T follicular helper cell (primary cell): ENCODE measurements at places on chromosomes 7 and 10.

- no peak for DNase-seq
Measured at GRCh38 chr10:33180390-33180789, 154.1 kb downstream of the NRP1 start.

DNA sequence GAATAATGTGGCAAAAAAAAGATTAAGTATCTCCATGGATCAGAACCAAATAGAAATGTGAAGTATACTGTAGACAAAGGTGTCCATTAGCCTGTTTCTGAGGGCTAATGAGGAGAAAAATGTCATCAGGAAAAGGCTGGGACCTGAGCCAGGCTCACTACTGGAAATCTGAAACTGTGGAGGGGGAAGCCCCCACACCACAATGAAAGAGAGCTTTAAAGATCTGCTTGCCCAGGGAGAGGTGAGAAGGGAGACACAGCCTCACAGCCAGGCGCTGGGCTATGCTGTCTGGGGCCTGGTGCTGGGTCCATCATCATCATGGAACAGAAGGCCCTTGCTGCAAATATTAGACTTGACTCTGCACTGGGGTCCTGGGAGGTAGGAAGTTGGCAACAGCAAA is 90.4 kb downstream of the OSBPL3 start:
- DNase-seq: no peak

DNA sequence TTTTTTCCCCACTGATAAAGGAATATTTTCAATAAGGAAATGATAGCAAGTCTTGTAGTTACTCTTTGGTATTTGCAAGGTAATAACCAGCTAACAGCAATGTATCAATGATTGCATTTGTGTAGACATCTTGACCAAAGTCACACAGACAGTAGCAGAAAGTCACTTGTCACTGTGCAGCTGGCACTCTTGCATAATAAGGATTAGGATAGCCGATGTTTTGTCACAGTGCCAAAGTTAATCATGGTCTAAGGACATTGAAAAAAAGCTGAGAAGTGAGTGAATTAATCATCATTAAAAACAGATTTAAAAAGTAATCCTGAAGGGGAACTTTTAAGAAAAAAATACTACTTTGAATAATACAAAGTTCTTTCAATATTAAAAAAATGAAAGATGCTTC is 834.3 kb upstream of the C7orf33 start:
- no peak for DNase-seq

DNA sequence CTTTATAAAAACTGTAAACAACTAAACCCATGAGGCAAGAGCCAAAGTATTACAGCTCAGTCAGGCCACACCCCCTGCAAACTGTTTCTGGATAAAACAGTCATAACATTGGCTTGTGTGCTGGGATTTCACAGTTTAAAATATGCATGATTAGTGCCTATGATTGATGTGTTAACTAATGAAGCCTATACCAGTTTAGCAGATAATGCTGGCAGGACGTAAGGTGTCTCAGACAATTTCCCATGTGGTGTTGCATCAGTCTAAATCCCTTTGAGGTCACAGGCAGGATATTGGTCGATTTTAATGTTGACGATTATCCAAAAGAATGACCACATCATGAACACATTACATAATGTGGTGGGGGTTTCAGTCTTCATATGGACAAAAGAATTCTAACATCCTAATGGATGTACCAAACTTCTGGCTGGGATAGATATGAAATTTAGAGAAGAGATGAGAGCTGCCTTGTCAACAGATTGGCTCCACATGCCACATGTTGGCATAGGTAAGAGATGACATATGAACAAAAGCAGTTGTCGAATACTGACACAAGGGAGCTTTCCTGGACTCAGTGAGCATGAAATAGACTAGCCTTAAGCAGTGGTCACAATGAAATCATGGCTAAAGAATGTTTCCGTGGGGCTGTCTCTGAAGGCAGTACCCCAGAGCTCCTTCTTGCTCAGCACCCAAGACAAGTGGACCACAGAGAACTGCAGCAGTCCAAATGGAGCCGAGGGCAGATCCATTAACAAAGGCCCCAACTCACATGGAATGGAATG is 445.6 kb downstream of the GFRA1 start:
- DNase-seq: no peak

GRCh38 chr7:154564676-154565075 is 438.2 kb downstream of the PAXIP1 start:
- no peak for DNase-seq

- no peak for DNase-seq
Measured at GRCh38 chr7:151558575-151558974, 38.9 kb upstream of the RHEB start.

- DNase-seq: no peak
Measured at GRCh38 chr7:116259871-116260440, 49.6 kb downstream of the TES start.

DNA sequence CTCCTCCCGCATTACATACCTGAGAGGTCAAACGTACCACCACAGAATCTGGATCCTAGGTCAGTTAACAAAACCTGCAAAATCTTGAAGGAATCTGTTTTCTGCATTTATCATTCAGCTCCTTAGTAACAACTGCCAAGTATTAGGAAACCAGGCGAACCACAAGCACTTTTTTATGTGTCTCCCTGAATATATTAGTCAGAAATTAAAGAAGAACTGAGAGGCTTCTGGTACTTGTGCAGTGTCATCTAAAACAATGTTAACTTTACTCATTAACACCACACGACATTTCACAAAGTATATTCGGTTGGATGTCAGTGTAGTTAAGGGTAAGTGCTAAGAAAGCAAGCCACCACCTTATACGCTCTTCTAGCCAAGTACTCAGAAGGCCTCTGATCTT is 2.5 kb downstream of the CCDC6 start:
- no peak for DNase-seq

- no peak for DNase-seq
Measured at GRCh38 chr7:112124061-112124766, 82.0 kb downstream of the DOCK4 start.

DNA sequence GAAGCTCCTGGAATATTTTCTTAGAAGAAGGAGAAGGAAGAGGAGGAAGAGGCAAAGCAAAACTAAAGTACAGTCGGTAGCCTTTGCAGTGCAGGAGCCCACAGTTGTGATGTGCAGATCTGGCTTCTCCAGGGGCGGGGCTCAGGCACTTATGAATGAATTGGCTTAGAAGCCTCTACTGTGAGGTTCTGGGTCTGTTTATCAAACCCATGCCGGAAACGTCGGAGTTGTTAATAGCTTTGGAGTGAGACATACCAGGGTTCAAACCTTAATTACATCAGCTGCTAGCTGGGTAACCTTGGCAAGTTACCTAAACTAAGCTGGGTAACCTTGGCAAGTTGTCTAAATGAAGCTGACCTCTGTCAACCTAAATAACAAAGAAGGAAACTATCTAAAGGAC is 89.3 kb upstream of the PITRM1 start:
- no peak for DNase-seq

GRCh38 chr7:117588352-117588794 is 108.5 kb downstream of the CFTR start:
- DNase-seq: no peak

DNA sequence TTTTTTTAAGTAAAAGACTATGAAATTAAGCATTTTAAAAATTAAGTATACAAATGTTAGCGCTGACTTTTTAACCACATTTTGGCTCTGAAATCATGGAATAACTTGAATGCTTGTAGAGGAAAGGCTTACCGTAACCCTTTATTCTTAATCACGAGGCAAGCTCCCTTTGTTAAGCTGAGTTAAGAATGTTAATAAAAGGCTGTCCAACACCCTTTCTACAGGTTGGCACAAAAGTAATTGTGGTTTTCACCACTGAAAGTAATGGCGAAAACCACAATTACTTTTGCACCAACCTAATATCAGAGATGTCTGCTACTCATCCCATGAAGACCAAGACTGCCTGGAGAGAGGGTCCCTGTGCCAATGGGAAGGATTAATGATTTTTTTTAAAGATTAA is 70.6 kb downstream of the STK17A start:
- DNase-seq: no peak

- no peak for DNase-seq
Measured at GRCh38 chr10:59006511-59007306, 169.7 kb upstream of the PHYHIPL start.

DNA sequence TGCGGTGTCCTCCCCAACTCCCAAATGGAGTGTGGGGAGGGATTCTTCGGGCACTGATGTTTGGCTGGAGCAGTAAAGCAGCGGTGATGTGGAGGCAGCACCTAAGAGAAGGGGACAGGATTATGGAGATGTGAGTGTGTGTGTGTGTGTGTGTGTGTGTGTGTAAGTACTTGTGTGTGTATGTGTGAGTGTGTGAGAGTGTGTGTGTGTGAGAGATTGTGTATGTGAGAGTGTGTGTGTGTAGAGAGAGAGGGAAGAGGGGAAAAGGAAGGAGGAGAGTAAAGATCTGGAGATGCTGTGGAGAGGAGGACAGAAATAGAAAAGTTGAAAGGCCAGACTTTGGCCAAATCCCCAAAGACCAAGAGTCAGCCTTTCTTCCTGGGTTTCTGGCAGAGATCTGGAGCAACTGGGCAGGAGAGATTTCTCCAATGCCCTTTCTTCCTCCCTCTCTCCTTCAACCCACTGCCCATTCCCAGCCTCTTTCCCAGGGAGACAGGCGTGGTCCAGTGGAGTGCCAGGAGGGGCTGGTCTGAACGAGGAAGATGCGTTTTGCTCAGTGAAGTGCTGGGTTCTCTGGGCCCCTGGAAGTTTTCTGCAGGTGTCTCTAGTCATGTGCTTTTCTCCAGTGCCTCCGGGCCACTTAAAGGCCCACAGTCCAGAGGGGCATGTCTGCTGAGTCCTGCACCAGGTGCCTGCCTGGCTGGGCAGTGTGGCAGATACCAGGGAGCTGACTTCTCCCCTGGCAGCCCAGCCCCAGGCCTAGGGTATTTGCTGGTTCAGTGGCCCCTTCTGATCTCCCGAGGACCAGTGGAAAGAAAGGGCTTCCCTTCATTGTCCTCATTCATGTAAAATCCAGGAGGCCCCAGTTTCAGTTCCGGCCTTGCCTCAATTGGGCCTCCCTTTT is 60.5 kb downstream of the HK1 start:
- DNase-seq: no peak

DNA sequence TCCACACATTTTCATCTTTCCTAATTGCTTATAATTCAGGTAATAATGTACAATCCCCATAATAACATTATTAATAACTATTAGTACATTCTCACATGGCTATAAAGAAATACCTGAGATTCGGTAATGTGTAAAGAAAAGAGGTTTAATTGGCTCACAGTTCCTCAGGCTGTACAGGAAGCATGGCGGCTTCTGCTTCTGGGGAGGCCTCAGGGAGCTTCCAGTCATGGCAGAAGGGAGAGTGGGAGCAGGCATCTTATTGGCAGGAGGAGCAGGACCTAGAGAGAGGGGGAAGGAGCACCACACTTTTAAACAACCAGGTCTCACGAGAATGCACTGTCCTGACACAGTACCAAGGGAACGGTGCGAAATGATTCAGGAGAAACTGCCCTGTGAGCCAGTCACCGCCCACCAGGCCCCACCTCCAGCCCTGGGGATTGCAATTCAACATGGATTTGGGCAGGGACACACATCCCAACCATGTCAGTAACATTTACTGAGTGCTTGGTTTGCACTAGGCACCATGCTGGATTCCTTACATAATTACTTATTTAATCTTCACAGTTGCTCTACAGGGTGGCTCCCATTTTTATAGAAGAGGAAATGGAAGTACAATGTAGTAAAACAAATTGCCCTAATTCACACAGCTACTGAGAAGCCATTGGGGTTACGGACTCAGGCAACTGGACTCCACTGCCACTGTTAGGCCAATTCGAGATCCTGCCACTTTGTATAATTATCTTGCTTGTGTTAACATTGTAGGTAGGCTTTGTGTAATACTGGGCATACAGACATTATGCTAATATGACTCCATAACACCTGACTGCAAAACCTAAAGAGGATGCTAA is 8.7 kb upstream of the ESYT2 start:
- DNase-seq: no peak

DNA sequence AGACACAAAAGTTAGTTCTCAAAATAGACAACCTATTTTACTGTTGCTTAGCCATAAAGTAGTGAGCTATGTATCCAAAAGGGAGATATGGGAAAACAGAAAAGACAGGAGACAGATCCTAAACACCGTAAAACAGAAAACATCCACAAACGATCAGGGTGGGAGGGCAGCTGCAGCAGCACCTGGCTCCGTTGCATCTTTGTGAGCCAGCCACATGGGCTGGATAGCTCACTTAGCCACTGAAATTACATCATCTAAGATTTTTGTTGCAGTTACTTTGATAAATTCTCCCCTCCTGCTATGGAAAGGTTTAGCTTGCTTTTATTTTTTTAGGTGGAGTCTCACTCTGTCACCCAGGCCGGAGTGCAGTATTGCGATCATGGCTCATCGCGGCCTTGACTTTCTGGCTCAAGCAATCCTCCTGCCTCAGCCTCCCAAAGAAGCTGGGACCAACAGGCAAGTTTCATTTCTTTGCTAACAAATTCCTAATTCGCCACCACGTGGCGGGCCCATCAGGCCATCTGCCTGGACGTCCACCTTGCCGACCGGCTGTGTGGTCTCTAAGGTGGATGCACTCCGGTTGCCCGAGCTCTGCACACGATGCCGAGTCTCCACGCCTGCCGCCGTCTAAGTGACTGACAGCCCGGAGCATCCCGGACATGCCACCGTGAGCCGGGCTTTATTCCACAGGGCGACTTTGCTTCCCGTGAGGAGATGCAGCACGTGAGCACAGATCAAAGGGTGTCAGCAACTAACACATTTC is 159.8 kb downstream of the DIP2C start:
- no peak for DNase-seq

GRCh38 chr10:44313761-44314165 is 71.1 kb downstream of the CXCL12 start:
- DNase-seq: no peak

DNA sequence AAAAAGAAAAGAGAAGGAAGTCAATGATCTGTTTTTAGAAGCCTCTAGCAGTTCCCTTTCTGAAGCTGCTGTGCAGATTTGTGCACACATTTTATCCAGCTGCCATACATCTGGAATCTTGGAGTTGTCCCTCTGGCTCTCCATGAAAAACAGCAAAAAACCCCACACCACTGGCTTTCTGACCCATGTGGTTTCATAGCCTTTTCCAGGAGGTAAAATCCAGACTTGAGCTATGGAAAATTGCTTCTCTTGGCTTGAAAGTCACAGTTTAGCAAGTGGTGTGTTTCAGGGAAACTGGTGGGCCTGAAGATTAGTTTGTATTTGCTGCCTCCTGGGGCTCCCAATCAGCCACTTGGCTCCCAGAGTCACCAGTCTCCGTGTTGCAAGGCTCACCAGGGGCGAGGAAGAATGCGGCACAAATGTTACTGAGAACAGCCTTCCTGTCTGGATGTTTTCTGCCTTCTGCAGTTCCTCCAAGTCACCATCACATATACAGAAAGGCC is 50.1 kb upstream of the ADRB1 start:
- DNase-seq: no peak

- DNase-seq: no peak
Measured at GRCh38 chr7:17991866-17992648, 35.6 kb downstream of the PRPS1L1 start.

DNA sequence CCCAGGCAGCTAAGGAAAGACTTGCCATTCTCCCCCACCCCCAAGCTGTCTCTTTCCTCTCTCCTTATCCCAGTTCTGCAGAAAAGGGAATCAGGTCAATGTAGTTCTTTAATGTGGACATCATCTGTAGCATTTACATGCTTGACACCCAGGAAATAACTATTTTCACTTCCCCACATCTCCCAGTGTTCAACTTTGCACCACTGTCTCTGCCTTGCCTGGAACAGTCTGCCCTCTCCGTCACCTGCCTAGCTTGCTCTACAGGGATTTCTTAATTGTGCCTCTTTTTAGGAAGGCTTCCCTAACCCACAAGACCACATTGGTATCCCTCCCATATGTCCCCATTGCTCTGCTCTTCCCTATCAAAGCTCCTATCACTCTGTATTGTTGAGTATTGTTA is 45.9 kb upstream of the TOMM7 start:
- DNase-seq: no peak
